ENCODE measurements at places on chromosomes 7 and 10.

DNA sequence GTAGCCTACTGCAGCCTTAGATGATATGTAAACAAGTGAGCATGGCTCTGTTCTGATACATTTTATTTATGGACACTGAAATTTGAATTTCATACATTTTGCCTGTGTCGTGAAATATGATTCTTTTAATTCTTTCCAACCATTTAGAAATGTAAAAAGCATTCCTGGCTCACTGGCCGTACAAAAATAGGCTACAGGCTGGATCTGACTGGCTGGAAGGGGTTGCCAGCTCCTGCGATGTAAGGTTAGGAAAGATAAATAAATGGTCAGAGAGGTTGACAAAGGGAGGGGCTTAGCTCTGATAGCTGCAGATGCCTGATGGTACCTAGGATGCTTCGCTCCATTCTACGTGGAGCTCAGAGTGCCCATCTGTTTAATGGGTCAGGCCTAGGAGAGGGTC is 3.4 kb downstream of the ADCYAP1R1 start:
- no peak for DNase-seq

- DNase-seq: no peak
These were observed 13.4 kb upstream of the LRRD1 start for GRCh38 chr7:92192326-92192725.

DNA sequence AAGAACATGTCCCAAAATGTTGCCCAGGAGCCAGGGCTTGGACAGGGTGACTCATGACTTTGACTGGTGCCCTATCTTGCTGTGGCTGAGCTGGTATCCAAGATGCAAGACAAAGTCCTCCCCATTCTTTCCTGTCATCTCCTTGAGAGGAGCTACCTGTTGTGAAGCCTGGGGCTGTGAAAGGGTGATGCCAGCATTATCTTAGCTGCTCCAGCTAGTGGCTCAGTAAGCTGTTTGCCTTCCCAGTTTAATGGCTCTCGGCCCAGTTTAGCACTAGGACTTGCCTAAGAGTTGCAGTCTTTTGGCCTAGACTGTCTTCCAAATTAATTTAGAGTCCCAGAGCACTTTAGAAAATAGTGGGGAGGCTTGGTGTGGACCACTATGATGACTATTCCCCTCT is 424.3 kb upstream of the NRG3 start:
- DNase-seq: no peak

GRCh38 chr7:31003721-31004120 is 40.0 kb downstream of the GHRHR start:
- DNase-seq: no peak

DNA sequence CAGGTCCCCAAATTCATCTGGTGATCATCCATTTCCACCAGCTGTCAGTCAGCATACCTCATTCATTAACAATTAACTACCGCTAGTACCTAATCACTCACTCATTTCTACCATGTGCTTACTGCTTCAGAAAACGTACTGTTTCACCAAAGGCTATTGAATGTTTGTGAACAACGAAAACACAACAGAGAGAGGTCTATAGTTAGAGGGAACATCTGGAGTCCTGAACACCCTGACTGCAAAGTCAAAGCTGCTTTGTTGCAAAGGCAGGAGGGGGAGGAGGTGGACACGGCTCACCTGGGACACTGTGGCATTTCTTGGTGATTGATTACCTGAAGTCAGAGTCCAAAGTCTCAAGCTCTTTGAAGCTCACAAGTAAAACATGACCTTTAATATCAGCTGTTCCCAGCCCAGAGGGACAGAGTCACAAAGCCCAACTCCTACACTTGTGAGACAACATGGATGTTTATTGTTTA is 342.3 kb upstream of the ADARB2 start:
- DNase-seq: no peak

DNA sequence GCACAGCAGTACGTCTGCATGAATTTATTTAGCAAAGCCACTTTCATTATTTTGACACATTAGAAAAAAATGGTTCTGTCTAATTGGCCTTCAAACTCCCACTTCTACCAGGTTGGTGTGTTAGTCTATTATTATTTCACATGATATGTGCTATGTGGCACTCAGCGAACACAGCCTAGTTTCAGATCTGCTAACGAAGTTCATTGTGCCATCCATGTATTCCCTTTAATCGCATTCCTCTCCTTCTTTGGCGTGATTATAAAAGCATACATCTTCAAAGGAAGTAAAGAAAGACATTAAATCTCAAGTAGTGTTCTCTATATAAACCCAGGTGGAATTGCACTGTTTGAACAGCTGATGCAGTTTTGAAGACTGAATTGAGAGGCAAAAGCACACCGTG is 96.4 kb upstream of the CACNA2D1 start:
- no peak for DNase-seq

DNA sequence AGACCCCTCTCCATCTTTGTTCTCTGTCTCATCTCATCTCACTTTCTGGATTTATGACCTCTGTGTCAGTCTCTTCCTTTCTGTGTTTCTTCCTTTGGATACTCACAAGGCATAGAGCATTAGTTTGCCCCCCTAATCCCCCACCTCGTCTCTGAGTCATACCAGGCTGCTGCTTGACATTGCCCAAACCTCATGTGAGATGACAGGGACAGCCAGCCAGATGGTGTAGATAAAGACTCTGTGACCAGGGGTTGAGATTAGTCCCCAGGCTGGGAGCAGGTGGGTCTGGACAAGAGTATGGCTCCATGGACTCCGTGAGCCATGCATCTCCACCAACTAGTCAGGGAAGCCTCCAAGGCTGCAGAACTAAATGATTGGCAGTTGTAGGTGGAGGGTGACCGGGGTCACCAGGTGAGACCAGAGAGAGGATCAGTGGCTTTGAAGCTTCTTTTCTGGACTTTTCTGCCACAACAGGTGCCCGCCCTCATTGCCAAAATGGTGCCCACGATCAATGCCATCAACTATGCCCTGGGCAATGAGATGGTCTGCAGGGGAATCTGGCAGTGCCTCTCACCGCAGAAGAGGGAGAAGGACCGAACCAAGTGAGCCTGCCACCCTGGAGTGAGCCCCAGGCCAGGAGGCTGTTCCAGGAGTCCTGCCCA is 13.3 kb downstream of the RGR start:
- no peak for DNase-seq

DNA sequence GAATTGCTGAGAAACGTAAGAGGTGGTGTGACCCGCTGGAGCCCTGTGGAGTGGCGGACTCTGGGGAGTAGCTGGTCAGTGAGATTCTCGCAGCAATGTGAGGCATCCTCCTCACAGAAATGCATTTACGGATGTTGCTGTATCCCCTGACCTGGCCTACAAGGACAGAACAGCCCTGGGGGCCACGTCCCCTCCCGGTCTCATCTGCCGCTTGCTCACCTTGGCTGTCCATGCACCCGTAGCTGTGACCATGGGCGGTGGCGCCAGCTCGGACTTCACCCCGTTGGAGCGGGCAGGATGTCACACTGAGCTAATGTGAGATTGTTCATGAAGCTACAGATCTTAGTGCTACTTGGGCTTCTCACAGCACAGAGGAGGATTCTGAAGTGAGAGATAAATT is 193.8 kb downstream of the EBF3 start:
- peak; percentile 18 for DNase-seq

DNA sequence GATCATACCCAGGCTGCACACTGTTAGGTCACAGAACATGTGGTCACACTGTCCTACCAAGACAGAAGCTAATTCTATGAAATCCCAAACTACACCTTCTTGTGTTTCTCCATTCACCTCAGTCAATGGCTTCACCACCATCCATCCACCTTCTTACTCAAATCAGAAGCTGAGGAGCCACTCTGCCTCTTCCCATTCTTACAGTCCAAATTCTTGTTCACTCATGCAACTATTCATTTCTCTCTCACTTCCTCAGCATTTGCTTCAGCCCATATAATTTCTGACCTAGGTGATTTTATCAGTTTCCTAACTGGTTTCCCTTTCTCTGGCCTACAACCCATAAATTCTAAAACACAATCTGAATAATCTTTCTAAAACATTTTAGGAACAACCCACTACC is 229.2 kb downstream of the LRRN3 start:
- DNase-seq: no peak

DNA sequence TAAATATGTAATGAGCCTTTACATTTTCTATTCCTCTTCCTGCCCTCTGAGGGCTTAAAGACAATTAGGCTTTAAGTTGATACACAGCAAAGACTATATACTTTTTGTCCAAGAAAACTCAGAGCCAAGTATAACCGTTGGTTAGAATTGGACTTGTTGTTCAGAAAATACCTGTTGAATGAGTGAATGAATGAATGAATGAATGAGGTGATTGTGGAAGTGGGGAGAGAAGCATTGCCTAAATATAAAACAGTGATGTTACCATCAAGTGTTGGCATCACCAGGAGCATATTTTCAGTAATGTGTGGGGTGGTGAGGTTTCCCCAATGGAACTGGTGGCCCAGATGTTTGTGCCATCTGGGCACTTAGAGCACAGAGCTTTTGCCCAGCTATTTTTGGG is 106.9 kb downstream of the AOAH start:
- no peak for DNase-seq

DNA sequence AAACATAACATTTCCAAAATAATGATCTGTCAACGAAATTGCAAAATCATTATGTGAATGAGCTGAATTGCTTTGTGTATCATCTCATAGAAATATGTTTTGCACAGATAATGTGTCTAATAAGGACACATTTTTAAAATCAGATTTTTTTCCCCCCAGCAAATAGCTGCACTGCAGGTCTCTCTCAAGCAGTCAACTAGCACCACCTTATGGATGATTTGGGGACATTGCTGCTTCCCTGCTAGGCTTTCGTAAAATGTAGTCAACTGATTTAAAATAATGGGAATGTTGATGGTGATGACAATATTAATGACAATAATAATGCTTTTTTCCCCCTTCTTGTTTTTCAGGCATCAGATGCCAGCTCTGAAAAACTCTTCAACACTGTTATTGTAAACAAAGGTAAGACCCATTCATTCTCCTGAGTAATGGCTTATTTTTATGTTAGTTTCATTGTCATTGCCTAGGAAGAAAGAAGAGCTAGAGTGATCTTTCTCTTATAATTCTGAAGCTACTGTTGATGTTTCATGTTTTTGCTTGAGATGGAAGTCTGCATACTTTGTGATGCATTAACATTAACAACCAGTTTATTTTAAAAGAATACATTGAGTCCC is 433.6 kb upstream of the GALNT17 start:
- no peak for DNase-seq

- DNase-seq: no peak
These were observed 82.6 kb upstream of the AUTS2 start for GRCh38 chr7:69515495-69516212.

DNA sequence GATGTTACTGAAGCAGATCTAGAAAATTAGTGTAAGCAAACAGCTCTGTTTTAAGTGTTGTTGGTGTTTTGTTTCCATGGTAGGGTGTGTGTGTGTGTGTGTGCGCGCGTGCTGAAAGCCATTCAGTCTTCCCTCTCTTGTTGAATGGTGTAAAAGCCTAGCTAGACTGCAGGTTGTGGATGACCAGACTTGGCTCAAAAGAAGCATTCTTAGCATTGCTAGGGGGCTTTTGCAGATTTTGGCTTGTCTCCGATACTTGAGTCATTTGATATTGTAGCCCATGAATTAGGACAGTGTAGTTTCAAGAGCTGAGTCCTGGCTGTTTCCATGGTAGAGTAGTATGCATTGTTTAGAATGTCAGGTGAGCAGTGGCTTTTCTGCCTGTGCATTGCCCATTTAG is 99.1 kb downstream of the SND1 start:
- no peak for DNase-seq

GRCh38 chr7:102914585-102914984 is 1.8 kb downstream of the LRRC17 start:
- peak; percentile 62 for DNase-seq

GRCh38 chr10:59513558-59513957 is 151.2 kb upstream of the FAM13C start:
- no peak for DNase-seq

GRCh38 chr7:89232-90019 is 102.9 kb upstream of the FAM20C start:
- no peak for DNase-seq

GRCh38 chr7:21986096-21986495 is 40.4 kb upstream of the CDCA7L start:
- DNase-seq: no peak

DNA sequence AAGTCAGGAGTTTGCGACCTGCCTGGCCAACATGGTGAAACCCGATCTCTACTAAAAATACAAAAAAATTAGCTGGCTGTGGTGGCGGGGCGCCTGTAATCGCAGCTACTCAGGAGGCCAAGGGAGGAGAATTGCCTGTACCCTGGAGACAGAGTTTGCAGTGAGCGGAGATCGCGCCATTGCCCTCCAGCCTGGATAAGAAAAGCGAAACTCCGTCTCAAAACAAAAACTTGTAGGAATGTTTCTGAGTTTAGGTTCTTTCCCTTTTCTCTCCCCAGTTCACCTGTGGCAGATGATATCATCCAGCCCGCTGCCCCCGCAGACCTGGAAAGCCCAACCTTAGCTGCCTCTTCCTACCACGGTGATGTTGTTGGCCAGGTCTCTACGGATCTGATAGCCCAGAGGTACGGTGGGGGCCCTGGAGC is 138.8 kb upstream of the BTBD16 start:
- DNase-seq: peak; percentile 74

DNA sequence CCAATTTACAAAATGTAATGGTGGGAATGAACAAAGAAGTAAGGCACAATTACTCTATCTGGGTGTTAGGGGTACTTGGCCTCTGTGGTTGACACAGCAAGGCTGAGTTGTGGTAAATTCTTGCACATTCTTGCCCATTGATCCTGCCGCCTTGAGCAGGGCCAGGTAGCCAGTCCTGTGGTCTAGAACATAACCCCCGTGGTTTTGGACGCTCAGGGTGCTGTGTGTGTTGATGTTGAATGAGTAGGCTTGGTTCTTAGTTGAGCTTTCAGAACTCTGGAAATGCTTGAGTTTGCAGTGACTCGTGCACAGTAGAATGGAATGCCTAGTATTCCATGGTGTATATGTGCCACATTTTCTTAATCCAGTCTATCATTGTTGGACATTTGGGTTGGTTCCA is 42.3 kb upstream of the CDHR3 start:
- DNase-seq: no peak

DNA sequence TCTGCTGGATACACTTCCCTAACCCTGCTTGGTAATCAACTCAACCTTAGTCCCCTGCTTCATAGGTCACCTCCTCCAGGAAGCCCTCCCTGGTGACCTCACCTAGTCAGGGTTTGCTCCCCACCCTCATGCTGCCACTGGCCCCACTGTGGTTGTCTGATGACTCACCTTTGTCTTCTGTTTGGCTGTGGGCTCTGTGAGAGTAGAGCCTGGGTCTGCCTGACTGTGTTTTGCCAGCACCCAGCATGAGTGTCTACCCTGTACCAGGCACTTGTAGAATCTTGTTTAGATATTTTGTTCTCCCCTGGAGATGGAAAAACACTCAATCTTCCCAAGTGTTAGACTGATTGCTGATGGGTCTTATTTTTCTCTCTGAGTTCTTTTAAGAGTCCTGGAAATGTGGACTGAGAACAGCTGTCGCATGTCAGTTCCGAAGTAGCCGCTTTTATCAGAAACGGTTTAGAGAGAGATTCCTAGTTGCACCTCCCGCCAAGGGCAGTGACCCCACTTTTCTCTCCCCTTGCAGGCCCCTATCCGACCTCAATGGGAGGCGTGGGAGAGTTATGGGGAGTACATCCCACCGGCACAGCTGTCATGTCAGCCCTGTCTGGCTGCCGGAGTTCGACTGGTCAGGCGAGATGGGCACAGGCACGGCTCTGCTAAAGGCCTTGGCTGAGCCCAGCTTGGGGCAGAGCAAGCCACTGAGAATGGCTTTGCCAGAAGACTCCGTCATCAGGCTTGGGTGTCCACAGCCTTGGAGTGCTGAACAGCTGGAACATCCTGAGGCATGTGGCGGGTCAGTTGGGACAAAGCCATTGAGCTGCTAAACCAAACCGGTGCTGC is 134.3 kb downstream of the GRK5 start:
- DNase-seq: no peak

GRCh38 chr7:19617901-19618300 is 90.9 kb downstream of the POLR1F start:
- DNase-seq: no peak

GRCh38 chr10:74174521-74174920 is 23.5 kb downstream of the ADK start:
- no peak for DNase-seq

All from H9 (cell line).